T-cell (primary cell): ENCODE measurements at places on chromosomes 1 and 21.

DNA sequence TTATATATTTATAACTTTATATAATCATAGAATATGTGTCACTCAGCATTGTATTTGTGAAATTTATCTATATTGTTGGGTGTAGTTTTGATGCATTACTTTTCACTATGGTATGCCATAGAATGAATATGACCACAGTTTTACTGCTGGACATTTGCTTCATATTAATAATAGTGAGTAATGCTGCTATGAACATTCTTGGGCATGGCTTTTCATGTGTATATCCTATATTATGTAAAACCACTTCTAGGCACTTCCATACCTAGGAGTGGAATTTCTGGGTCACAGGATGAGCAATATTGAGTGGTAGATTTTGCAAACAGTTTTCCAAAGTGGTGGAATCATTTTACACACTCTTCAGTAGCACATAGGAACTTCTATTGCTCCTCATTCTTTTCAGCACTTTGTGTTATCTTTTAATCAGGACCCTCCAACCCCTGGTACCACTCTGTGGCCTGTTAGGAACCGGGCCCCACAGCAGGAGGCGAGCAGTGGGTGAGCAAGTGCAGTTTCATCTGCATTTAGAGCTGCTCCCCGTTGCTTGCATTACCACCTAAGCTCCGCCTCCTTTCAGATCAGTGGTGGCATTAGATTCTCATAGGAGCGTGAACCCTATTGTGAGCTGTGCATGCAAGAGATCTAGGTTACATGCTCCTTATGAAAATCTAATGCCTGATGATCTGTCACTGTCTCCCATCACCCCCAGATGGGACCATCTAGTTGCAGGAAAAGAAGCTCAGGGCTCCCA is 56.0 kb upstream of the CNIH3 start:
- H3K4me1 ChIP-seq: no peaks in the 10 kb centered on the region
- no peak overlapping the region for H3K27ac ChIP-seq
- no peak for DNase-seq
- no peak overlapping the region for H3K4me3 ChIP-seq
- H3K36me3 ChIP-seq: no peaks in the 10 kb centered on the region

DNA sequence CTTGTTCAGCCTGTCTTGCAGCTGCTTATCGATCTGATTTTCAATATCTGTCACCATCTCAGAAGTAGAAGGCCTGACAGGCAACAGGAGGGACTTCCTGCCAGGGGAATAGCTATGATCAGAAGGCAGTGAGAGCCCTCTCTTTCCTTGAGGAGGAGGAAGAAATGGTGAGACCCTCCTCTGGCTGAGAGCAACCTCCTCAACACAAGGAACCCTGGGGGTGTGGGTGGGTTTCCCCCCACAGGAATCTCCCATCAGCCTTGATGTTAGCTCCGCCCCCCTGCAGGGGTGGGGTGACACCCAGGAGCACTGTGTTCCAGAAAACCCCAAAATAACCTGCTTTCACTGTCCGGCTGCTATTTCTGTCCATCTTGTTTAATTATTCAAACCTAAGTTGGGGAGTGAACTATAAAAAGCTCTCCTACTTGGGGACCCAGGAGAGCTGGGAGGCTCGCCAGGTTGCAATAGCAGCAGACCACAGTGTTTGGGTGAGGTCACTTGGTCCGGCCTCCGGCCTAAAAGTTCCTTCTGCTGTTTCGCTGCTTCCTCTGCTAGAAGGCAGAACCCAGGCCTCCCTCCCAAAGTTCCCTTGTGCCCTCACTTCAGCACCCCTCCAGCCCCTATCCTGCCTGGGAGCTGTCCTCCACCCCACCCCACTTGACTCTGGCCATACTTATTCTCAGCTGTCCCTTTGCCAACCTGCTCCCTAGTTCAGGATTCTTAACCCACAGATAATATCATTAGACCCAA is 7.8 kb upstream of the MEF2D start:
- peaks cover 29% of the 10 kb centered on the region for H3K4me1 ChIP-seq
- peak overlapping the region; percentile 51 for H3K27ac ChIP-seq
- no peaks in the 10 kb centered on the region for H3K27me3 ChIP-seq

- H3K4me1 ChIP-seq: no peaks in the 10 kb centered on the region
- H3K27ac ChIP-seq: no peak overlapping the region
- DNase-seq: no peak
- no peaks in the 10 kb centered on the region for H3K27me3 ChIP-seq
- H3K36me3 ChIP-seq: peaks cover 9% of the 10 kb centered on the region
These were observed 77.4 kb downstream of the CCDC18 start for GRCh38 chr1:93257889-93258288.

GRCh38 chr21:30138483-30138882 is 28.1 kb downstream of the CLDN17 start:
- H3K36me3 ChIP-seq: no peaks in the 10 kb centered on the region
- no peak for DNase-seq
- no peaks in the 10 kb centered on the region for H3K27me3 ChIP-seq
- no peak overlapping the region for H3K4me3 ChIP-seq
- H3K4me1 ChIP-seq: no peaks in the 10 kb centered on the region

- peaks cover 16% of the 10 kb centered on the region for H3K36me3 ChIP-seq
- DNase-seq: no peak
- H3K27ac ChIP-seq: no peak overlapping the region
- peak overlapping the region; percentile 75 for H3K4me3 ChIP-seq
These were observed 1.3 kb downstream of the GLRX2 start for GRCh38 chr1:193103759-193104501.

GRCh38 chr21:38788275-38788905 is 17.3 kb upstream of the ETS2 start:
- no peak overlapping the region for H3K27ac ChIP-seq
- H3K4me1 ChIP-seq: no peaks in the 10 kb centered on the region
- no peak overlapping the region for H3K4me3 ChIP-seq
- no peaks in the 10 kb centered on the region for H3K27me3 ChIP-seq
- H3K36me3 ChIP-seq: no peaks in the 10 kb centered on the region
- no peak for DNase-seq

DNA sequence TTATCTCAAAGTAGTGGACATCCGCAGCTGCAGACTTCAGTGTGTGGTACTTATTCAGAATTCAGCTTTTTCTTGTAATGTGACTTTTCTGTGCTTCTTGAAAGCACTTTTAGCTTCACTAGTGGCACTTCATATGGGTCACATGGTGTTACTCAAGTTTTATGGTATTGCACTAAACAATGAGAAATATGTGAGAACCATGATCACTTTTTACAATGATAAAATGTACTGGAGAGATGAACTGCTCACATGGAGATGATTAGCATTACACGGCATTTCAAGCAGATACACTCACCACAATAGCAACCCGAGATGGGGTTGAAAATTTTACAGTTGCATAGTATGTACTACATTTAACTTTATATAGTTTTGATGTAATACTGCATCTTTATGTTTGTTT is 40.1 kb upstream of the GPR52 start:
- H3K4me1 ChIP-seq: no peaks in the 10 kb centered on the region
- H3K36me3 ChIP-seq: no peaks in the 10 kb centered on the region
- H3K4me3 ChIP-seq: no peak overlapping the region
- H3K27ac ChIP-seq: no peak overlapping the region
- H3K27me3 ChIP-seq: no peaks in the 10 kb centered on the region

GRCh38 chr1:22808676-22809483 is 98.2 kb downstream of the EPHB2 start:
- no peak overlapping the region for H3K27ac ChIP-seq
- no peaks in the 10 kb centered on the region for H3K36me3 ChIP-seq
- no peak overlapping the region for H3K4me3 ChIP-seq
- H3K4me1 ChIP-seq: no peaks in the 10 kb centered on the region
- H3K27me3 ChIP-seq: peaks cover 26% of the 10 kb centered on the region

- DNase-seq: no peak
- no peaks in the 10 kb centered on the region for H3K27me3 ChIP-seq
- no peak overlapping the region for H3K4me3 ChIP-seq
- no peaks in the 10 kb centered on the region for H3K4me1 ChIP-seq
- no peaks in the 10 kb centered on the region for H3K36me3 ChIP-seq
These were observed 205.1 kb upstream of the RUNX1 start for GRCh38 chr21:35254006-35254764.

GRCh38 chr1:93437976-93438605 is 9.8 kb upstream of the FNBP1L start:
- no peaks in the 10 kb centered on the region for H3K4me1 ChIP-seq
- H3K27me3 ChIP-seq: no peaks in the 10 kb centered on the region

DNA sequence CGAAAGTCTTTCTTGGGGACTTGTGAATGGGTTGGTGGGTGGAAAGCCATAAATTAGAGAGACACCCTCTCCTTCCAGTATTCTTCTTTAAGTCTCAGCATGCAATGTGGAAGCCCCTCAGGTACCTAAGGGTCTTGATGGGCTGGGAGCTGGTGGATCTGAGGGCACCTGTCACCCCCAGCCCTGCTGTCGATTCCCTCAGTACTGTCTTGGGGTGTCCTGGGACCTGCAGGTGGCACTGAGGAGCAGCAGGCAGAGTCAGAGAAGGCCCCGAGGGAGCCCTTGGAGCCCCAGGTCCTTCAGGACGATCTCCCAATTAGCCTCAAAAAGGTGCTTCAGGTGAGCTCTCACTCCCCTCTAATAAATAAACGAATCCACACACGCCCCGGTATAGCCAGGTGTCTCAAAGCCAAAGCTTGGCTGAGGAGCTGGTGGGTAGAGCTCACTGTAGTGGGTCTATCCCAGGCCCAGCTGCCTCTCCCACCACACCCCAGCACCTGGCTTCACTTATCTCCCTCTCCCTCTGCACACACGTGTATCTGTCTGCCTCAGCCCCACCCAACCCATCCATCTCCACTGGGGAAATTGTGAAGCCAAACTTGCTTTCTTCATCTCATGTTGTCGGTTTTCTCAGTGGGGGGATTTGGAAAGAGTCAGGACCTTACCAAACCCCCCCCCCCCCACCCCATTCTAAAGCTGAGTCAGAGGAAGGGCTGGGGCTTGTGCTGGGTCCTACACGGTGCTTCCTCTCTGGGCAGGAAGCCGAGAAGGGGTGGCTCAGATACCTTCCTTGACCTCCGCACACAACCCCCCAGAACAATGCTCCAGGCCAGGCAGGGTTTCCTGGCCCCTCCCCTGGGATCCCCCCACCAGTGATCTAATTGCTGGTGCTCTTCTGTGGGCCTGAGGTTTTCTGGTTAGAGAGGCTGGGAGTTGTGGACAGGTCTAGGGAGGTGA is 1.6 kb downstream of the ADAM15 start:
- DNase-seq: peak; percentile 17
- H3K4me3 ChIP-seq: peak overlapping the region; percentile 66
- H3K27ac ChIP-seq: no peak overlapping the region
- H3K4me1 ChIP-seq: peaks cover 4% of the 10 kb centered on the region

- H3K27ac ChIP-seq: no peak overlapping the region
- H3K4me1 ChIP-seq: no peaks in the 10 kb centered on the region
- no peak for DNase-seq
- peaks cover 6% of the 10 kb centered on the region for H3K36me3 ChIP-seq
These were observed 24.0 kb downstream of the ZNF124 start for GRCh38 chr1:247147781-247148180.

- H3K36me3 ChIP-seq: no peaks in the 10 kb centered on the region
- peaks cover 9% of the 10 kb centered on the region for H3K4me1 ChIP-seq
- no peak for DNase-seq
- no peak overlapping the region for H3K4me3 ChIP-seq
- no peak overlapping the region for H3K27ac ChIP-seq
These were observed 35.7 kb upstream of the MAN1C1 start for GRCh38 chr1:25580927-25581326.

GRCh38 chr1:150826299-150826698 is 18.2 kb upstream of the CTSK start:
- no peak overlapping the region for H3K27ac ChIP-seq
- DNase-seq: no peak
- H3K4me3 ChIP-seq: no peak overlapping the region

- no peaks in the 10 kb centered on the region for H3K27me3 ChIP-seq
- H3K36me3 ChIP-seq: no peaks in the 10 kb centered on the region
- no peak overlapping the region for H3K27ac ChIP-seq
These were observed 93.2 kb downstream of the CTH start for GRCh38 chr1:70504176-70504820.

DNA sequence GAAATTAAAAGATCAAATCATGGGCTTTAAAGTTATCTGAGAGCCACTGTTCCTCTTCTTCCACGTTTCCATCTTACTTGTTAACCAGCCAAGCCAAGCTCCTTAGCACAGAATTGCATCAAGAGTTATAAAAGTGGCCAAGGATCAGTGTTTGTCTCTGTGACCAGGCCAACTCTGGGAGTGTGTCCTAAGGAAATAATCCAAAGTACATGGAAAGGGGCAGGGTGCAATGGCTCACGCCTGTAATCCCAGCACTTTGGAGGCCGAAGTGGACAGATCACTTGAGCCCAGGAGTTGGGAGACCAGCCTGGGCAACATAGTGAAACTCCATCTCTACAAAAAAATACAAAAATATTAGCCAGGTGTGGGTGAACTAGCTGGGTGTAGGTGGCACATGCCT is 10.0 kb upstream of the MPZL1 start:
- no peak for DNase-seq
- H3K27ac ChIP-seq: no peak overlapping the region

DNA sequence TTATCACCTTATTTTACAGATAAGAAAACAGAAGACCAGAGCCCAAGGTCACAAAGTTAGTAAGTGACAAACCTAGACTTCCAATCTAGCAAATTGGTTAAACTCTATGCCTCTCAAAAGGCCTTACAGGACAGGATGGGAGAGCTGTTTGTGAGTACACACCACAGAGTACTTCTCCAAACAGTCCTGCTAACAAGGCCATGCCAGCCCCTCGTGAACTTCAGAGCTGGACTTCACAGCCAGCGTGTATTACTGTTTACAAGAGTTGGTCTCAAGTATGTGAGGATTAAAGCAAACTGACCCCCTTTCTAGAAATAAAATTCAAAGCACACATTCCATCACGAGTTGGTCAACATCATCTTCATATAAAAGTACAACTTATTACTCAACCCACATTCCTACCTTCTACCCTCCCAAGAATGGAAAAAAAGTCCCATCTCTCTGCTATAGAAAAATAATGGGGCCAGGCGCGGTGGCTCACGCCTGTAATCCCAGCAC is 19.8 kb upstream of the UBR4 start:
- no peak overlapping the region for H3K27ac ChIP-seq
- no peaks in the 10 kb centered on the region for H3K4me1 ChIP-seq
- DNase-seq: no peak
- no peaks in the 10 kb centered on the region for H3K27me3 ChIP-seq

DNA sequence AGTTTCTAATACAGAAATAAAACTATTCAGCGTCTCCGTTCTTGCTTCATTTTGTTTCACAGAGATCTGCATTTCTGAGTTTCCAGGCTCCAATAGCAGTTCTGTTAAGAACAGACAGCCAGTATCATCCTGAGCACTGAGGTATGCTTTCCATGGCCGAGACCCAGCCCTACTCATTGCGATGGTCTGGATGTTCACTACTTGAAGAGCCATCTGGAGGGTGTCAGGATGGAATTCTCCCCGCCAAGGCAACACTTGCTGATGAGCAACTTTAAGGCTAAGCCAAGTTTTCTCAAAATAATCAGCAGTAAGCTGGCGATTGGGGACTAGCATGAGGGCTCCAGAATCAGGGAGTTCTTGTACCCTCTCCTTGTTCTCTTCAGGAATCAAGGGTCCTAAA is 7.7 kb upstream of the BCL2L15 start:
- H3K4me1 ChIP-seq: no peaks in the 10 kb centered on the region
- H3K36me3 ChIP-seq: peaks cover 9% of the 10 kb centered on the region
- no peak for DNase-seq
- H3K27me3 ChIP-seq: no peaks in the 10 kb centered on the region

- H3K36me3 ChIP-seq: no peaks in the 10 kb centered on the region
These were observed 39.8 kb upstream of the ZC3H12A start for GRCh38 chr1:37434292-37435225.
